Daoy (cell line): ENCODE measurements at places on chromosomes 11 and 22.

DNA sequence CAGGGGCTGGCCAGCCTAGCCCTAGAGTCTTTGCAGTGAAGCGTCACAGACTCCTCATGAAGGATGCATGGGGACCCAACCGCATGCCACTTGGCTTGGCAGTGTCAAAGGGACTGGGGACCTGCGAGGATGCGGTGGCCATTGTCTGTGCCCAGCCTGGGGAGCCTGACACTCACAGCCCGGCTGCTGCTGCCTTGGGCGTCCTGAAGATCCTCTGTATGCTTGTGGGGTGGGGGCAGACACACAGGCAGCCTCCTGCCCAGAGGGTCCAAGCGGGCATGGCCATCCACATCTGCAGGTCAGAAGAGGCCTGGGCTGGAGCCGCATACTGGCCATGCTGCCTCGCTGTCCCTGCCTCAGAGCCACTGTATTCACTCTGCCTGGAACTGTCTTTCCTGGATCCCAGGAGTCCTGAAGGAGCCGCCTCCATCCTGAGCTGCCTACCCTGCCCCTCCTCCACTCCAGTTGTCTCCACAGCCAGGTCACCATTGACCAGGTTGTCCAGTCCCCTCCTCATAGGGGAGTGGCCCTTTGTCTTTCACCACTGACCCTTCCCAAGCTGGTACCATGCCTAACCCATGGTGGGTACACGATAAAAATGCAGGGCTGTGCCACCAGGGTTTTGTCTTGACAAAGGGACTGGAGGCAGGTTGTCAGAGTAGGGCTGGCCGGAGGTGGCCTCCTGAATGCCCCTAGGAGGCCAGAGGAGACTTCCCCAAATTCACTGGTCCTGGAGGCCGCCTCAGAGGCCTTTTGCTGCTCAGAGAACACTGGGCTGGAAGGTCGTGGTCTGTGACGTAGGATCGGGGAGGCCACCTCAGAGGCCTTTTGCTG, 107.0 kb downstream of the KCNQ1OT1 start:
- peak; percentile 0 for DNase-seq

GRCh38 chr11:24623121-24623520, 126.3 kb downstream of the LUZP2 start:
- no peak for DNase-seq

DNA sequence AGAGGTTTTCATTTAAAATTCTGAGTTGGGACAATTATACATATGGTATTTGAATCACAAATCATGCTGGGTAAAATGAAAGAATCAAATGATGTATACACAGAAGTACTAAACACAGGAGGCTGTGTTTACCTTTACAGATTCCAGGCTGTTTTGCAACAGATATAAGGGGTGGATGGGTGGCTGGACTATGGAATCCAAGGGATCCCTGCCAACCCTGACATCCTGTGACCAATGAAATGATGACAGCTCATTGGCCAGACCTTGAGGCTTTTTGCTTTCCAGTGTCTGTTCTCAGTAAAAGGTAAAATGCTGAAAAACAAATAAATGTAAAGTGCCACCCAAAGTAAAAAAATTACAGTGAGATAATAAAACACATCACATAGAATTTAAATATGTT, 3.3 kb upstream of the DDI1 start:
- DNase-seq = no peak

DNA sequence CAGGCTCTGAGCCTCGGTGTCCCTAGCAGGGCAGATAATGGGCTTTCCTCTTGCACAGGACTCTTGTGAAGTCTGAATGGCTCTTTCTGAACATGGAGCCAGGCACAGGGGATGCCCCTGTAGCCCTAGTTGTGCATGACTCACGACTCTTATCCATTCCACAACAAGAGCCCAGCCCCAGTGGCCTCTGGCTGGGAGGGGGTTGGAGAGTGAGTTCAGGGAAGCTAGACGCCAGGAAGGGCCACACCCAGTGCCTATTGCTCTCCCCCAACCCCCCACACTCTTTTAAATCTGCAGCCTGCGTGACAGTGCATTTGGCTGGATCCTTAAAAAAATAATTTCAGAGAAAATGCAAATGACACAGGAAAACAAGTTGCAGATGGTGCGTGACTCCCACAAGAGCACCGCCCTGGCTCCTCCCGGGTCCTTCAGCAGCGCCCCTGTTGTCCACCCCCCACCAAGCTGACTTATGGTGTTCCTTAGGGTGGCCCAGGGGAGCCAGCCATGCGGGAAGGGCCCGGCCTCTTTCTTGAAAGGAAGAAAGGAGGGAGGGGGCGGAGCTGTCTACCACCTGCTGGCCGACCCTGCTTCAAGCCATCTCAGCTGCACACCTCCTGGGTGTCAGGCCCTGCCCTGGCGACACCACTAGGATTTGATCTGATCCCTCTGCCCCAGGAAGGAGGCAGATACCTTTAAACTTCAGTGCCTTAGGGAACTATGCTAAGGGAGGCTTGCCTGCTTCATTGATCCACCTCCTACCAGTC, 74.7 kb downstream of the MN1 start:
- DNase-seq = peak; percentile 95

GRCh38 chr22:39332441-39333064, 13.1 kb upstream of the RPL3 start:
- DNase-seq = no peak

DNA sequence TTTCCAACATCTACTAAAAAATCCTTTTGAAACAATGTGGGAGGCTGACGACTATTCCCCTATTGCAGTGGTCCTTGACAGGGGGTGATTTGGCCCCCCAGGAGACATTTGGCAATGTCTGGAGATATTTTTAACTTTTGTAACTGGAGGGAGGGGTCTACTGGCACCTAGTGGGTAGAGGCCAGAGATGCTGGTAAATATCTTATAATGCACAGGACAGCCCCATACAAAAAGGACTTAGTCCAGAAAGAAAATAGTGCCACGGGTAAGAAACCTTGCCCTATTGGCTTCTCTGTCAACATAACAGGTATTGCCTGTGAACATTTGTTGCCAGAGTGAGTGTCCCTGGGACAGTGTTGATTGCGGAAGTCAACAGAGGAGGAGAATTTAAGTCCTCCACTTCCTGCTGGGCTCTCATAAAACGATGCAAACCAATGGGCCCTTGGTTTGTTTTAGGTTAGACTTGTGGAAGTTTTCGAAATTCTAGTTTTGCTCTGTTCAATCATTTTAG, 101.6 kb downstream of the MAML2 start:
- DNase-seq = no peak

DNA sequence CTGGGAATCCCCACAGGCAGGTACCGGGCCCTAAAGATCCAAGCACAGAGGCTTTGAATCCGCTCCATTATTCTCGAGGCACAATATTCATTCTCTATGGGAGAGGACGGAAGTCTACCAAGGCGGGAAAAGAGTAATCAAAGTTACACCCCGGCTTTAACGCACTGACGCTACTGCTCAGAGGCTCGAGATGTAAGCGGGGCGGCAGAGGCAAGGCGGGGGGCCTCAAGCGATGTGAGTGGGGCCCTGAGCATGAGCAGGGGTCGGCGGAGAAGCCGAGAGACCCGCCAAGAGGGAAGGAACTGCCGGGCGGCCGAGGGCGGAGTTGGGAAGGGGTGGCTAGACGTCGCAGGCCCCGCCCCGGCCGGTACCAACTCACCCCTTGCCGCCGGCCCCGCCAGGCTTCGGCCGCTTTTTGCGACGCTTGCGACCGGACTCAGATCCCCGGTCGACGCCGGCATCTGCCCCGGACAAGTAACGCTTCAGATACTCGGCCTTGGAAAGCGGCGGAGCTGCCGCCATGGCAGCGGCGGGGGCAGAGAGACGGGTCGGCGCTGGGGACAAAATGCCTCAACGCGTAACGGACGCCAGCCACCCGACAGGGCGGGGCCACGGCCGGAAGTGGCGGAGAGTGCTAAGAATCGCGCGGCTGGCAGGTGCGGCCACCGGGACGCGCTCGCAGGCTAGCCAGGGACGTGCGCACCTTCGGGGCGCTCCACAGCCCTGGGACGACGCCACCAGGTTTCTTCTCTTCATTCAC, at the start of gene BUD13:
TSS of gene BUD13 (minus strand) at position 545 of the 760 bp plus-strand sequence. CDS start at position 522, 23 bp downstream.
- peak; percentile 94 for DNase-seq

- DNase-seq = peak; percentile 57
Observed at GRCh38 chr22:33401291-33401690, 343.1 kb upstream of the SYN3 start.

- DNase-seq = no peak
Observed at GRCh38 chr11:126564566-126564965, 209.1 kb downstream of the ST3GAL4 start.

GRCh38 chr22:40955571-40955970, 4.4 kb downstream of the RBX1 start:
- DNase-seq = no peak

- peak; percentile 53 for DNase-seq
Observed at GRCh38 chr22:30324014-30324730, 2.6 kb downstream of the TBC1D10A start.

DNA sequence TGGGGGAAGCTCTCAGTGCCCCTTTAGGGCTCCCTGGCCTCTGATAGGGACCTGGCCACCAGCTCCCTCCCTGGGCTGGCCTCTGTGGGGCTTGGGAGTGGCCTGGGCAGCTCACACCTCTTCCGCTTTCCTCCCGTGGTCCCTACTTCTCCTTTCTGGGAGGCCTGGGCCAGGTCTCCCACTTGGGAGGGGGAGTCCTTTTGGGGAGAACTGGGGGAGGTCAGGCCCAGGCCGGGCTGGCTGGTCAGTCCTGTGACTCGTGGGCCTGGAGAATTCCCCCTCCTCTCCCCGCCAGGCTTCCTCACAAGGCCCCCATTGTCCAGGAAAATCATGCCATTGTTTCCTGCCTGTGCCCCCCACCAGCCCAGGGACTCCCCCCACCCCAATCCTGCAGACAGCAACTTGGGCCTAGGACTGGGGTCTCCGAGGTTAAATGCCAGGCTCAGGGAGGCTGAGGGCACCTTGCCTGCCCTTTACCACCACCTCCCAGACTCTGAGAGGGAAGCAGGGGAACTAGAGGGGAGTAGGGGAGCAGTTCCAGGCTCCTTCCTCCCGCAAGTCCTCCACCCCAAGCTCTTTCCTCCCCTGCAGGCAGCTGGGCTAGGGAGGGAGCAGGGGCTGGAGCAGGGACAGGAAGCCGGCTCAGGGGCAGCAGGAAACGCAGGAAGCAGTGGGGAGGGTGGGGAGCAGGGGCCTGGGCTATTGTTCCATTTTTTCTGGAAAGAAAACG, 2.8 kb downstream of the MAP3K11 start:
- no peak for DNase-seq

DNA sequence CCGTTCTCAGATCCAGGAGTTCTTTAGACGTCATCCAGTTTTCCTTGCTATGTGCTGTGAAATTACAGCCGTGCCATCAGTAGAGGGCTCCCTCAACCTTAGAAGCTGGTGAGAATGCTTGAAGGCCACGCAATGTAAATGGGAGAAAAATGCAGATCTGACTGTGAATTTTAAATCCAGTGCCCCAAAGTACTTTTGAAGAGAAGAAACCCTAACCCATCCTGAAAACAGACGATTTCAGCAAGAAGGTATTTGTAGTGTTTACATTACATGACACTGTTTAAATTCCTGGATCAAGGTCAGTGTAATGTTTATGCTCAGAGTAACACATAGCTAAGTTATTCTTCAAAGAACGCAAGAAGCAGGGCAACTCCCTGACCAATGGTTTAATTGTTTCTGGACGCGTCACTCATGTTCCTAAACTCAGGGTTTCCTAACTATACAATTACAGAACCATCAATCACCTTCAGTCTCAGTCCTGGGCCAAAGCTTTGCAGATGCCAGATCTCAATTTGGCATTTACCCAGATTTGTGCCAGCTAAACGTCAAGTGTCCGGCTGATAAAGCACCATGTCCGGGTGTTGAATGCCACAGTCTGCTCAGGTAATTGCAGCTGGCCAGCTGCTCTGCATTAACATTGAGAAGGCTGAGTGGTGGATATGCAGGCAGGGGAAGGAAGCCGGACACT, 38.2 kb downstream of the ADAMTS8 start:
- DNase-seq = peak; percentile 61

GRCh38 chr11:17691976-17692375, 27.4 kb upstream of the MYOD1 start:
- no peak for DNase-seq

DNA sequence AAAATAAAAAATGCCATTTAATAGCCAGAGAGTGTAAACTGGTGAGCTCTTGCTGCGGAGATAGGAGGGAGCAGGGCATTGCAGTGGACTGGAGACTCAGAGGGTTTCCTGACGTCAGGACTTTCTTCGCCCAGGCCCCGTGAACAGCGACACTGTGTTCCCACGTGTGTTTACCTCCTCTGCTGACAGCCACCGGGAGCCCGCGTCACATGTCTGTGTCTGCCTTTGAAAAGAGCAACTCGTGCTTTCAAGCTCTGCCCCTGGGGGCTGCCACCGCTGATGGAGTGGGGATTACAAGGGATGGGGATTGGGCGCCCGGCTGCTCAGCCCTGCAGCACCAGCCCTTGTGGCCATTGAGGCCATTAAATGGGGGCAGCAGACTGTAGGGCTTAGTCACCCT, 3.3 kb downstream of the TANGO2 start:
- no peak for DNase-seq

- no peak for DNase-seq
Observed at GRCh38 chr11:44509296-44509695, 56.2 kb upstream of the CD82 start.

DNA sequence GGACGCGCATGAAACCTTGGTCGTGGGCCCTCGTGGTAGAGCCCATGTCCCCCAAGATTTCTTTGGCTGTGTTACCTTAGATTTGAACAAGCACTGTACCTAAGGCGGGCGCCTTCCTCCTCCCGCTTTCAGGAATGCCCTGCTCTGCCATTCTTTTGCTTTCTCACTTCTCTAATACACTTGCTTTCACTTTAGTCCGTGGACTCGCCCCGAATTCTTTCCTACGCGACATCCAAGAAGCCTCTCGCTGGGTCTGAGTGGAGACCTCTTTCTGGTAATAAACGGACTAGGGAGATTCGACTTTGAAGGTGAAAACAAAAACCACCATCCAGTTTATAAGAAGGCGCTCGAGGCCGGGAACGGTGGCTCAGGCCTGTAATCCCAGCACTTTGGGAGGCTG, 1.2 kb upstream of the NUP50 start:
- DNase-seq = no peak

DNA sequence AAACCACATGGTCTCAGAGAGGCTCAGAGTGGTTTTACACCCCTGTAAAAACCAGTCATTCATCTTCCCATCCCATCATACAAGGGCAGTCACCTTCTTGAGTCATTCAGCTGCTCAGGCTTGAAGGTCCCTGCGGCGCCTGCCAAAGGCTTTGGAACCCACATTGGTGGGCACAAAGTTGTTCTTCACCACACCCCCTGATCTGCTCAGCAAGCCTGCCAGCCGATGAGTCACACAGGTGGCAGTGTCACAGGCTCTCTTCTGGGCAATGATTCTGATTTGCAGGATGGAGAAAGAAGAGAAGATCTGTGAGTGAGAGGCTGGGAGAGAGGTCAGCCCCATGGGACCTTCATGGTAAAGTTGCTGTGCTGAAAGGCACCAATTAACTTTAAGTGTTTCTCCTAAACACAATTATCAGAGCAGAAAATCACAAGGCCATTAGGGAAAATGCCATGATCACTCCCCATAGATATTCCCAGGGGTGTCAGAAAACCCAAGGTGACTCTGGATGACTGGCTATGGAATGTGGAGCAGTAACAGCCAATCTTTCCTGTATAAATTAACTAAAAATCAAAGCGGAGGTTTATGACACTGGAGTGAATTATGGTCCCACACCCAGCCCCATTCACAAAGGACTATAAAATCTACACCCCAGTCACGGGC, 4.4 kb downstream of the CALCA start:
- no peak for DNase-seq
